Left ventricle myocardium superior (tissue), 1 donor: ENCODE measurements at places on chromosomes 16 and 17. TPM values are rescaled to one million over a fixed set of nuclear protein-coding genes. Genes with fewer than 3 reads are reported as not detected.
A peak's percentile ranks its signal among the peaks of the same experiment; 100 is the strongest.

GRCh38 chr16:26161461-26162180 is 469.9 kb downstream of the HS3ST4 start:
- no peak for DNase-seq

The PGAP6 gene
- total RNA-seq: 34.2 TPM

GRCh38 chr16:1984347-1985225 is 593 bp downstream of the GFER start:
- DNase-seq: peak; percentile 53

The KRTAP9-1 gene
- not detected for total RNA-seq

GRCh38 chr16:918068-918467 is 52.7 kb downstream of the LMF1 start:
- no peak for DNase-seq

DNA sequence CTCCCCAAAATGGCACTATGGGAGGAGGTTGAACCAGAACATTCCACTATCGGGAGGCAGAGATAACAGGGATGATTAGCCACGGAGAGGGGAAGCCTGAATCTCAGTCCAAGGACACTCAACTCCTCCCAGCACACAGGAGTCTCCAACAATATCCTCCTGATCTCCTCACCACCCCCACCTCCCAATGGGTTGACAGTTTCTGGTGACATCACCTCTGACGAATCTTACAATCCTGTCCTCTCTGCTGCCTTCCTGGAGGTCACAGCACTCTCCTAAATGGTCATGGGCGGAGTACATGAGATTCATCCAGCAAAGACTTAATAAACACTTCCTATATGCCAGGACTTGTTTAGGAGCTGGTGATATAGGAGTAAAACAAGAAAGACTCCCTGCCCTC is 80.9 kb downstream of the SLC6A2 start:
- no peak for DNase-seq

GRCh38 chr16:35176449-35176848 is 1717.0 kb downstream of the TP53TG3F start:
- DNase-seq: peak; percentile 67

The MED31 gene
- total RNA-seq: 14.3 TPM

The TRIM65 gene
- 11.4 TPM for total RNA-seq

The CORO6 gene
- total RNA-seq: 104 TPM

The KRTAP2-2 gene
- total RNA-seq: not detected

DNA sequence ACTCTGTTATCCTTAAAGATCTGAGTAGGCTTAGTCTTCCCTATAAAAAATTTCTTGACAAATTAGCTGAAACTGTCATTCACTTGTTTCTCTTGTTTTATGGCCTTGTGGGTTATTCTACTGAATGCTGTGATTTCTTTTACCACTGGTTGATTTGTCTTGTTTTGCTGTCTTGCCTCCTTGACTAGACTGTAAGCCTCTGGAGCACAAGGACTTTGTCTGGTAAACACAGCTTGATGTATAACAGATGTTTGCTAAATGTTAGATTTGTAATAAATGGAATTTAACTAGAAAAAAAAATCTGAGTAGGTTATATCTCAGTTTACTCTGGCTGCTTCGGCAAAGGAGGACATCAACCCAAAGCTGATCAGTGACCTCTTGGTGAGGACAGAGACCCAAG is 21.6 kb downstream of the VAC14 start:
- no peak for DNase-seq

GRCh38 chr17:77881545-77881944 is 77.0 kb upstream of the TNRC6C start:
- peak; percentile 93 for DNase-seq

- DNase-seq: no peak
Measured at GRCh38 chr17:71402661-71403141, 718.1 kb upstream of the SOX9 start.

- DNase-seq: no peak
Measured at GRCh38 chr16:86087011-86087895, 188.3 kb downstream of the IRF8 start.

DNA sequence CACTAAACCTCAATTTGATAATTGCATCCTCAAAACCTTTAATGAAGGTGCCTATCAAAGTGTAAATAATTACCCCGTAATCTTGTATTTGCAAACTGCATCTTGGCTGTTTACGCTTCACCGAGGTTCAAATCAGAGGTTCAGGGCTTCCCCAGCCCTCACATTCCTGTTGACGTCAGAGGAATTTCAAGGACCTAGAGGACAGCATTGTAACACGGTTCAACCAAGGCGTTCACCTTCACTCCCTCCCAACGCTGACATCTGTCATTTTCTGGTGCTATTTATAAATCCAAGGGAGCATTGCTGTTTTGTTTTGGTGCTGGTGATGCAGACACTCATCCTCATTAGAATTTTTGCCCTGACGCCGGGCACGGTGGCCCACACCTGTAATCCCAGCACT is 691.6 kb upstream of the RBFOX1 start:
- DNase-seq: no peak

- DNase-seq: no peak
Measured at GRCh38 chr16:15415511-15415985, 18.8 kb upstream of the BMERB1 start.

The RNF213 gene
- total RNA-seq: 25.7 TPM

GRCh38 chr17:31529841-31530251 is 138.4 kb downstream of the RAB11FIP4 start:
- no peak for DNase-seq
